ENCODE measurements at places on chromosomes 13 and 19.

DNA sequence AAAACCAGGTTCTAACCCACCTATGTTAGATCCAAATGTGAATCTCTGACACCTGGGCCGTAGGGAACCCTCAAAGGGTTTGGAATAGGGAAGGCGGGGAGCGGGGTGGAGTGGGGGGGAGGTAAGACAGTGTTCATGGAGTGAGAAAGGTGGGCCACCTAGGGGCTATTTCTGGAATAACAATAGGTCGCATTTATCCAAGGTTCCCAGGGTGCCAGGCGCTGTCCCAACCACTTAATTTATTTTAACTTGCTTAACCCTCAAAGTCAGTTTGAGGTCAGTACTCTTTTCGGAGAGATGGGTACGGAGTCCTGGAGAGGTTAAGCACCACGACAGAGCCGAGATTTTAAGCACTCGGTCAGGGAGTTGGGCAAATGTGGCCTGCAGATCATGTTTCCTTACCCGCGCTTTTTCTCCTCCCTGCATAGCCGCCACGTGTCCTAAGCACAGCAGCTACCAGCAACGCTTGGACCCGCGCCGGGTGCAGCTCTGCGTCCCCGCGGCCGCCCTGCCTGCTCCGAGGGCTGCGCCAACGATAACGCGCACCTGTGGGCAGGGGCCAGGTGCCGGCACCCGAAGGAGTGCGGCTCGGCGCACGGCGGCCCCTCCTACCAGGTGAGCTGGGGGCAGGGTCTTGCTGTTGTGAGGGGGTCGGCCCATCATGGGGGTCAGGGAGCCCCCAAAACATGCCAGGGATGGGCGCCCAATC, 25.0 kb upstream of the FXYD3 start:
- peak; percentile 90 for DNase-seq

GRCh38 chr13:31012655-31013024, 80.2 kb downstream of the TEX26 start:
- no peak for DNase-seq

GRCh38 chr19:50434525-50434924, 1.8 kb downstream of the MYBPC2 start:
- no peak for DNase-seq

DNA sequence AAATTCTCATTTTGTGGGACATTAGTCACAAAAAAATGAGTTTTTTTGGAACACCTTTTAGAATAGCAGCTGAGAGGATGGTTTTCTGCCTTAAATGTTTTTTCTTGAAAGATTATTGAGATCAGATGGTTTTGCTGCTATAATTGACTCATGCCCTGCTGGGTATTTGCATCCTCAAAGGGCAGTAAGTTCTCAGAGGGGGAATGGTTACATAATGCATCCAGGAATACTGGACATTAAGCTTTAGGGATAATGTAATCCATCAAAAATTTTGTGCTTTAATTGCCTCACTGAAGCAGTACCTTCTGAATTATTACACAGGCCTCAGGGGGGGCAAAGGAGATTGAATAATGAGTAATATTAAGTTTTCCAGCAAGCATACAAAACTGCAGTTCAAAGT, 866.3 kb upstream of the SPRY2 start:
- no peak for DNase-seq

GRCh38 chr13:73055813-73056564, 2.8 kb upstream of the KLF5 start:
- DNase-seq: no peak

DNA sequence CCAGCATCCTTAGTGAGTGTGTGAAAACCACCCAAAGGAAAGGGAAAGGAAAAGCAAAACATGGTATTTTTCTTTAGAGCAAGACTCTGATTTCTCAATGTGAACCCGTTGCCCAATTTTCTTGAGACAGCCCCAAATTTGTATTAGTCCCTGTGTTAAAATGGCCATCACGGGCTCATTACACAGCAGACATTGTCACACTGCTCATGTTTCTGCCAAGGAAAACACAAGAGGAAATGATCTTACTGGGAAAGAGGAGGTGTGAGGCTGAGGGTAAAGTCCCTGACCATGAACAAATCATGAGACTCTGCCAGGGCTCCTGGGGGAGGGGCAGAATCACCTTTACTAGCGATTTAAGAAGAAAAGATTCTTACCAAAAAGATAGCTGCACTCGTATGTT, 54.4 kb downstream of the FAM124A start:
- peak; percentile 56 for DNase-seq

GRCh38 chr19:38852231-38853044, 2.7 kb upstream of the HNRNPL start:
- peak; percentile 66 for DNase-seq

Measured in body of pancreas (tissue), 4 donors.